Astrocyte of the spinal cord (primary cell): ENCODE measurements at places on chromosomes 6 and 20.
A peak's percentile ranks its signal among the peaks of the same experiment; 100 is the strongest.

DNA sequence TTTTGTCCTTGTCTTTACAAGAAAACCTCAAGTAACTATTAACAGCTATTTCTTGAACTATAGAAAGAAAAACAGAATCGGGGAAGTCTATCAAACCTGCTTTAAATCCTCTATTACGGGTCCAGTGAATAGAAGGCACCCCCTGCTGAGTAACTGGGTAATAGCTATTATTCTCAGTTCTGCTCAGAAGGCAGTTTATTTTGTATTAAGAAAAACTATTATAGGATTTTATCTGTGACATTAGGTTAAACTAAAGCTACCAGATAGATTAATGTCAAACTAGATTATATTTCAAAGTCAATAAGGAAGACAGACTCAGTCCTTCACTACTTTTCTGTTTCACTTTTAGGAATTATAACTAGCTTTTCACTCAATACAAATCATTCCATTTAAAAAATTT is 93.7 kb downstream of the DST start:
- DNase-seq: no peak

GRCh38 chr6:19142275-19142674 is 694.9 kb upstream of the ID4 start:
- DNase-seq: no peak

- DNase-seq: no peak
Observed at GRCh38 chr6:118786596-118787453, 107.1 kb upstream of the ASF1A start.

GRCh38 chr20:63043348-63044203 is 36.8 kb upstream of the BHLHE23 start:
- no peak for DNase-seq

GRCh38 chr6:6785163-6785521 is 196.6 kb downstream of the LY86 start:
- DNase-seq: peak; percentile 10

DNA sequence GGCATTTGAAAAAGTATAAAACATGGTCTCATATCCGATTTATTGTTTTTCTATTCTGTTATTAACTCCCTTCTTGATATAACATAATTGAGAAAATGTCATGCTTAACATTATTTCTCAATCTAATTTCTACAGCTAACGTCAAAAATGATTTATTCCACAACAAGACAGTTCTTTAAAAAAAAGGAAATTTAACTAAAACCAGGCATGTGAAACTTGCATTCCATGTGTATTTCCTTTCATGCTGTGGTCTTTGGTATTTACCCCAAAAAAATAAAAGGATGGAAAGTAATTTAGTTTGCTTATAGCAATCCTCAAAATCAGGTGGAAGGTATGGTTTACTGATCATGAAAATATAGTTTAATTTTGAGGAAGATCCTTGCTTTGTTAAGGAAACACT is 142.8 kb downstream of the COL21A1 start:
- DNase-seq: no peak

DNA sequence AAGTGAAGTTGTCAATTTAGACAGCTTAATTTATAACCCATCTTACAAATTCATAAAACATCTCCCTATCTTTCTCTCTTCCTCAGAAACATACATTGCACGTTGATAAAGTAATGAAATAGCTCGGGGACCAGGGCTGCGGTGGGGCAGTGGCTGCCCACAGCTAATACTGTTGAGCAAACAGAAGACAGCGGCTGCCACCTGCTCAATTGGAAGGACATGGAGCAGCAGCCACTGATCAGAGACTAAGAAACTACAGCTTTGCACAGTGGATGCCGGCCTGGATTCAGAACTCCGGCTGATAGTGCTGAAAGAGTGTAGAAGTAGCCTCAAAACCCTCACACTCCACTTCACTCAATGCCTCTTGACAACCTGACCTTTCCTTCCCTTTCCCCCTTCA is 157.9 kb upstream of the PDE10A start:
- no peak for DNase-seq

- DNase-seq: no peak
Observed at GRCh38 chr6:67909354-67909753, 725.7 kb upstream of the ADGRB3 start.

- no peak for DNase-seq
Observed at GRCh38 chr6:80003826-80004172, 650 bp upstream of the TTK start.

GRCh38 chr6:56570413-56571359 is 72.0 kb downstream of the DST start:
- DNase-seq: peak; percentile 43

GRCh38 chr6:27478141-27478705 is 5.3 kb upstream of the ZNF184 start:
- no peak for DNase-seq

DNA sequence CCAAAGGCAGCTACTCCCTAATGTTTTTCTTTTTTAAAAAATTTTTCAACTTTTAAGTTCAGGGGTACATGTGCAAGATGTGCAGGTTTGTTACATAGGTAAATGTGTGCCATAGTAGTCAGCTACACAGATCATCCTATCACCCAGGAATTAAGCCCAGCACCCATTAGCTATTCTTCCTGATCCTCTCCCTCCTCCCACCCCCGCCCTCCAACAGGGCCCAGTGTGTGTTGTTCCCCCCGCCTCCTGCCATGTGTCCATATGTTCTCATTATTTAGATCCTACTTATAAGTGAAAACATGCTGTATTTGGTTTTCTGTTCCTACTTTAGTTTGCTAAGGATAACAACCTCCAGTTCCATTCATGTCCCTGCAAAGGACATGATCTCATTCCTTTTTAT is 12.4 kb downstream of the TRIM15 start:
- no peak for DNase-seq

DNA sequence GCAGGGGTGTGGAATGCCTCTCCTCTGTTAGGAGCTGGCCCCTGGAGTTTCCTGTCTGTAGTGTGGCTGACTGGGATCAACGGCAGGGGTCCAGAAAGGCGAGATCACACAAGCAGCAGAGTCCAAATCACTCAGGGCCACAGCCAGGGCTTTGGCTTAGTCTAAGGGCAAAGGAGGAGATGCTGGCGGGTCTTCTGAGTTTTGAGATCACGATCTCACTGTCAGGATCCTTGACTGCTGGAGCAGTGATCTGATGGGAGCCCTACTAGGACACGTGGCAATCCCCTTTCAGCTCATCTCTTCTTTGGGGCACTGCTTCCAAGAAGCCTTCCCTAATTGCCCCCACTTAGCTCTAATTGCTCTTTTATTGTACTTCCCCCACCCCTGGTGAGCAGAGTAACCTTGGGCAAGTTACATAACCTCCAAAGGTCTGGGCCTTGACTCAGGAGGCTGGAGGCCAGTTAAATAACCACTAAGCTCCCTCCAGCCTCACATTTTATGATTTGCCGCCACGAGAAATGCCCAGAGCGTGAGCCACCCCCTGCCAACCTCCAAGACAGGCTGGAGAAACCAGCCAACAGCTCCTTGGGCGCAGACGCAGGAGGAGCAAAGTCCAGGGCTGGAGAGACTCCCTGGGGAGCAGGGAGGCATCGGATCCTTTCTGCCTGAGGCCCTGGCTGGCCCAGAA is 12.0 kb downstream of the KCNK5 start:
- no peak for DNase-seq

GRCh38 chr6:40038626-40039025 is 104.4 kb upstream of the MOCS1 start:
- DNase-seq: no peak

GRCh38 chr20:46000262-46000996 is 8.3 kb upstream of the MMP9 start:
- no peak for DNase-seq

DNA sequence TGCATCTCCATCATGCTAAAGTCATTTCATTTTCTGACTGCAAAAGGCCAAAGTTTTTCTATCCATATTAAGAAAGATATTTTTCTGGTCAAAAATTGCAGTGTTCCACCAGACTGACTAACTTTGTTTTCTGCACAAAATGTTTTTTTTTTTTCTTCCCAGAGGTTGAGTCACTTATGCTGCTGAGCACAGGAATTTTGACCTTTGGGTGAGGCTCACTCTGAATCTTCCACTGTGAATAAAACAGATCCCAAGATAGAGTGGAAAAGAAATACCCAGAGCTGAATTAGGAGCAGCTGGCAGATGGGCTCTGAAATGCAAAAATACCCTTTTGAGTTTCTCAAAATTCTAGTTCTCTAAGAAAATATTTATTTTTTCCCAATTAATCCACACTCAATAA is 996.8 kb downstream of the KIF16B start:
- DNase-seq: peak; percentile 0

- DNase-seq: no peak
Observed at GRCh38 chr20:10504608-10504993, 69.5 kb downstream of the SLX4IP start.

GRCh38 chr6:14635934-14636591 is 518.5 kb downstream of the CD83 start:
- DNase-seq: no peak

GRCh38 chr6:145891565-145891964 is 72.6 kb downstream of the SHPRH start:
- peak; percentile 16 for DNase-seq

DNA sequence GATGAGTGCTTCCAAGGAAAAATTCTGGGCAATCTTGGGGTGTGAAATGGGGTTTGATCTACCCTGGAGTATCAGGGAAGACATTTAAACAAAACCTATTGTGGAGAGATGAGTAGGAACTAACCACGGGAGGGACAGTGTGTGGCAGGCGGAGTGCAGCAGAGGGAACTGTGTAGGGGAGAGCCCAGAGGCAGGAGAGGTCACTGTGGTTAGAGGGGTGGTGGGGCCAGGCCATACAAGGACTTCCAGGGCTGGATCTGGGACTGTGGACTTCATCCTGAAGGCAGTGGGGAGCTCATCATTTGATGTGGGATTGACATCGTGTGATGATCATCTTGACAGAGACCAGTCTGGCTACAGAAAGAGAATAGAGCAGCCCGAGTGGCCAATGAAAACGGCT is 89.0 kb downstream of the TOX2 start:
- DNase-seq: no peak

- no peak for DNase-seq
Observed at GRCh38 chr6:87798393-87799278, 96.6 kb upstream of the AKIRIN2 start.

DNA sequence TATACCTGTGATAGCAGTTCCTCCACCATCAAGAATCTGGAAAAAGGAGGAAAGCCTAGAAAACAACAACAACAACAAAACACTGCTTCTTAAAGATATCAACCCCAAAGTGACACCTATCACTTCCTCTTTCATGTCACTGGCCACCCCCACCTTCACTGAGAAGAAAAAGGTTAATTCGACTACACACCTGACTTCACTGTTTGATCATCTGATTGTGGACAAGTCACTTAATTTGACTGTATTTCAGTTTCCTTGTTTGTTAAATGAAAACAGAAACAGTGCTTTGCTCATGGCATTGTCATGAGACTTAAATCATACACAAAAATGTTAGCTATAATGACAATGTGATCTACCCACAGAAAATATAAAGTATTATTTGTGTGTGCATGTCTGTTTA is 280.6 kb upstream of the SULF2 start:
- no peak for DNase-seq

GRCh38 chr6:82353848-82354247 is 9.8 kb upstream of the TPBG start:
- no peak for DNase-seq

- no peak for DNase-seq
Observed at GRCh38 chr6:156842598-156843250, 65.5 kb downstream of the ARID1B start.

- DNase-seq: no peak
Observed at GRCh38 chr6:165858586-165858985, 195.5 kb upstream of the PDE10A start.

DNA sequence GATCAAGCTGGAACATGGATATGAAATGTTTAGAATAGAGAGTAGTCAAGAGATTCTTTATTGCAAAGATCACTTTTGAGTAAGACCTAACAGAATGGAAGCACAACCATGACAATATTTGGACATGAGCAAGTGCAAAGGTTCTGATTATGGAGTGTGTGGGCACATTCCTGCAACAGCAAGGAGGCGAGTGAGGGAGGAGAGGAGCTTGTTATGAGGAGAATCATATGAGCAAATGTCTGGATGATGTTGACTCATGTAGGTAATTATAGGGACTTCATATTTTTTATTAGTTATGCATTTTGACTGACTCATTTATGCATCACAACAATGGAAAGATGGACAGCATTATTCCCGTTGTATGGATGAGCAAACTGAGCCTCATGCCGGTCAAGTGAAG is 100.8 kb upstream of the SLC35B3 start:
- DNase-seq: no peak

DNA sequence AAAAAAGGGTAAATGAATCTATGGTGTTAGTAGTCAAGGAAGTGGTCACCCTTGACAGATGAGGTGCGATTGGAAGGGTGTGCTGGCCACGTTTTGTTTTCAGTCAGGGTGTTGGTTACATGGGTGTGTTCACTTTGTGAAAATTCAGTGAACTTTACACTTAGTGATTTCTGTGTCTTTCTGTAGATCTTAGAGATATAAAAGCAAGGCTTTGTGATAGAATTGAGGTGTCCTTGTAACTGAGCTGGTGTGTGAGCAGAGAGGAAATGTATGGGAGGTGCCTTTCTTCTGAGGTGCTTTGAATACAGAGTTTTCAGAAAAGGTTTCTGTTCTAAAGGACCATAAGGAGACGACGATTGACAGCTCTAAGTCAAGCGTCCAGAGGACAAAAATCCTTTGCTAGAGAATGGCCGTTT is 90.5 kb downstream of the SAMD3 start:
- DNase-seq: no peak

- peak; percentile 70 for DNase-seq
Observed at GRCh38 chr6:32086661-32087573, 22.2 kb downstream of the TNXB start.

DNA sequence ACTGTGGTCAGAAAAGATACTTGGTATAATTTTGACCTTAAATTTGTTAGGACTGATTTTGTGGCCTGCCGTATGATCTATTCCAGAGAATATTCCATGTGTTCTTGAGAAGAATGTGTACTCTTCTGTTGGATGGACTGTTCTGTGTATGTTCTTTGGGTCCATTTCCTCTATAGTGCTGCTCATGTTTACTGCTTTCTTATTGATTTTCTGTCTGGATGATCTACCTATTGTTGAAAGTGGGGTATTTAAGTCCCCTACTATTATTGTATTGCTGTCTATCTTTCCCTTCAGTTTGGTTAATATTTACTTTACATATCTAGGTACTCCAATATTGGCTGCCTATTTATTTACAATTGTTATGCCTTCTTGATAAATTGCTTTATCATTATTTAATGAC is 298.4 kb downstream of the BCKDHB start:
- no peak for DNase-seq

- DNase-seq: no peak
Observed at GRCh38 chr6:40743226-40743625, 156.1 kb upstream of the LRFN2 start.

- no peak for DNase-seq
Observed at GRCh38 chr20:2349801-2350200, 30.9 kb upstream of the TGM6 start.

GRCh38 chr20:12353842-12354241 is 436.1 kb downstream of the BTBD3 start:
- DNase-seq: no peak

DNA sequence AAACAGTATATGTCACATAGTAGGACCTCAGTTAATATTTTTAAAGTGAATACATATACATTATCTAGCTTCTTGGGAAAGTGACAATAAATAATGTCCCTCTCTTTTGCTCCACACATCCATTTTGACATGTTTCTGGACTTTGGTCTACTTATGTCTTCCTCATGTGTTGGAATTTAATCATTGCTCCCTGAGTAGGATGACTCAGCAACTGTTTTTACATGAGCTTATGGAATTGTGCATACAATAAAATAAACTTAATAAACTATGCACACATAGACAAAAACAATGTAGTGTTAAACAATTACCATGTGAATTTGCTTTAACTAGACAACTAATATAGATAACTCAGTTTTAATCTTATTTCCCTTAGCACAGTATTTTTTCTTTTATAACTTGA is 503.8 kb downstream of the TFAP2B start:
- no peak for DNase-seq
